ENCODE measurements at places on chromosomes 5 and 9.
A peak's percentile ranks its signal among the peaks of the same experiment; 100 is the strongest.

GRCh38 chr5:142929587-142929986, 159.4 kb downstream of the ARHGAP26 start:
- DNase-seq = no peak

DNA sequence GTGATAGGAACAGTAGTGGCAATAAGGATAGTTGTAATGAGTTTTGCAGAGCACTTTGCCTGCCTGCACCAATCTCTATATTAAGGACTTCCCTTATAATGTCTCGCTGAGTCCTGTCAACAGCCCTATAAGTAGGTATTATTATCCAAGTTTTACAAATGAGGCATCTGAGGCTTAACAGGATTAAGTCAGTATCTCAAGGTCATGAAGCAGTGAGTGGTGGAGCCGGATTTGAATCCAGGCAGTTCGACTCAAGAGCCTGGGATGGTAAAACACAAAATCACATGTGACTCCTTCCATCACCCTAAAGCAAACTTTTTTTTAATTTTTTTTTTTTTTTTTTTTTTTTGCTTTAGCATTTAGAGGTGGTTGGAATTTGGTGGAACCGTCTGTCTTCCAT, 59.0 kb upstream of the RARS1 start:
- DNase-seq = no peak

GRCh38 chr5:158287643-158288271, 428.8 kb upstream of the CLINT1 start:
- DNase-seq = no peak

DNA sequence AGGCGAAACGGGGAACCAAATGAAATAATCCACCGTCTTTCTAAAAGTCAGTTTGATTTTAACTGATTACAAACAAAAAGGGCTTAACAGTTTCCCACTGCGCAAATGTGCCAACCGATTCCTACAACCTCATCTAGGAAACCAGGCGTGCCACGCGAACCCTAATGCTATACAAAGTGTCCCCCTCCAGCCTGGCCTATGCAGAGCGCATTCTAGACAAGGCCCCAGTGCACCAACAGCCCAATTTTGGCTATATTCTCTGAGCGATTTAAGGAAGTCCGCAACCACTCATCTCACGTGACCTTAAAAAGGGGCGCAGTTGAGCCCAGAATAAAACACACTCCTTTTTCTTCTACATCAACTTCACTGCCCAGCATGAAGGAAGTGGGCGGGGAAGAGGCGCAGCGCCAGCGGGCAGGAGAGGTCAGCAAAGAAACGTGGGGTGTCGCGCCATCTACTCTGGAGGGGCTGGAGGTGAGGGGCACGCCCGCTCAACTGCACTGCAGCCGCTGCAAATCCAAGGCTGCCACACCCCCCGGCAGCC, 779 bp downstream of the FAM13B start:
- peak; percentile 89 for DNase-seq

DNA sequence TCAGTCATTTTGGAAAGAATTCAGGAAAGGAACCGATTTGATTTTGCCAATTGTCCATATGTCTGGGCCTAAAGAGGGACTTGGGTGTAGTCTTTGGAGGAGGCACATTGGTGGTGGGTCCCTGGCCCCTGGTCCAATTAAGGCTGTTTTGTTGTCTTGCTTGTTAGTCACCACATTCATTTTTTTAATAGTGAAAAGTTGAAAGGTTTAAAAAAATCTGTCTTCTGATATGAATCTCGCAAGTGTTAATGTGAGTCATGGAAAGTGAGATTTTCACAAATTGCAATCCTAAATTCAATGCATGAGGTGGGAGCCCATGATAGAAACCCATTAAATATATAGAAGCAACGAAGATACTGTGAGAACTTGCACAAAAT, 165.9 kb upstream of the OTULINL start:
- no peak for DNase-seq

GRCh38 chr9:89368978-89369377, 50.7 kb downstream of the SECISBP2 start:
- no peak for DNase-seq

DNA sequence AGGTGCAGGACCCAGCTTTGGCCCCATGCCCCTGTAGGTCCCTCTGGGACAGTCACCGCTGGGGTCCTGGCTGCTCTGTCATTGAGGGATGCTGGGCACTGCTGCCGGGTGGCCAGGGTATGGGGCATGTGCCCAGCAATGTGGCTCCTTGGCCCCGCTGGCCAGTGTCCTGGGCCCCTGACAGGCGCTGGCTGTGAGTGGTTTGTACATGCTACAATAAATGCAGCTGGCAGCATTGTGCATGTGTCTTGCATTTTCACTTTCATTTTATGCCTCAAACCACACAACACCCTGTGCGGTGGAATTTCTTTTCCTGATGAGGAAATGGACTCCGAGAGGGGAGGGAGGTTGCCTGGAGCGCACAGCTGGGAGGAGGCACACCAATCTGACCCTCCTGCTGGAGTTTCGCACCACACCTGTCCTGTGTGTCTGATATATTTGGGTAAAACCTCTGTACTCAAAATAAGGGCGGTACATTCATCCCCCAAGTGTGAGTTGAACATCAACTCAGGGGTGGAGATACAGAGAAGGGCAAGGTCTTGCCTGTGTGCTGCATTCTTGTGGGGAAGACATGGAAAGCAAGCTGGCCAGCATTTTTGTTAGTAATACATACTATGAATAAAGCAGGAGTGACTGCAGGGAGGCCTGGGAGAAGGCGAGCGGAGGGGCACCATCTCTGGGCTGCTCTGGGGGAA, 11.7 kb downstream of the TSPAN17 start:
- no peak for DNase-seq

GRCh38 chr5:150485693-150486401, 22.1 kb upstream of the NDST1 start:
- DNase-seq = peak; percentile 89

- DNase-seq = peak; percentile 55
These were observed 106.9 kb downstream of the ROR2 start for GRCh38 chr9:91843093-91843492.

DNA sequence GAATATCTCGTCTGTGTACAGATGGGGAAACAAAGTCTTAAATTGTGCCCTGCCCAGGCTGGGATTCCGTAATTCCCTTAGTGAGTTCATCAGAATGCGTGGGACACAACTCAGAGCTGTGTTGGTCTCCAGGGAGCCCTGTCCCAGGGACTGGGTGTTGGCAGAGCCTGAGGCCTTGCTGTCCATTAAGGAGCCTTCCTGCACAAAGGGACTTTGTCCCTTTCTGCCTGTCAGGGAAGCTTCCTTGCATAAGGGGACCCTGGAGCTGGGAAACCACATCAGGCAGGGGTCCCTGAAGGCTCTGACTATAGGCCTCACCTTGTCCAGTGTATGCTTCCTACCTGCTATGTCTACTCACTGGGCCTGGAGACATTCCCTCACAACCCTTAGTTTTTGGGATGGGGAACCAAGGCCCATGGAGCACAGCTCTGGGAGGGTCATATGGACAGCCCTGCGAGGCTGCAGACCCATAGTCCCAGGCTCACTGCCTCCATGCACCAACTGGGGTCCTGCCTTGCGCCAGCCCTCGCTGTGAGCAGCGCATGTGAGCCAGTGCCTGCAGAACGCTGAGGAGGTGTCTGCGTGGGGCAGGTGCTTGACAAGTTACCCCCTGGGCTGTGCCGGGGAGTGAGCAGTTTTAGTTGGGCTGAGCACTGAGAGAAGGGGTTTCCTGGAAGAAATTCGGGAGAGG, 1.6 kb downstream of the CARD19 start:
- DNase-seq = peak; percentile 74

- DNase-seq = no peak
These were observed 365.1 kb upstream of the CCNH start for GRCh38 chr5:87777877-87778276.

DNA sequence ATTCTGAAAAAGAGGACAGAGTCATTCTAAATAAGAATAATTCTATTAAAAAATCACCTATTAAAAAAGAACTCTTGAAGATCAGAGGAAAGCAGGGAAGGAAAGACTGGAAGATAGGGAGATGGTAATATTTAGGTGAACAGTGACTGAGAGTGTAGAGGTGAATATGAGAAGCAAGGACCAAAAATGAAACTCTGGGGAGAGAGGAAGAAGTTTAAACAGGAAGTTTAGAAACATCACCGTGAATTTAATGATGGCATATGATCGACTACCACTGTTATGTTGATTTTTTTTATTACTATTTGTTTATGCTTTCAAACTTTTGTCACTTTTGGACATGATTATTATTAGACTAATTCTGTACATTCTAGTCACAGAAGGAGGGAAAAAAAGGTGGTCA, 1.7 kb upstream of the SPINK6 start:
- no peak for DNase-seq

DNA sequence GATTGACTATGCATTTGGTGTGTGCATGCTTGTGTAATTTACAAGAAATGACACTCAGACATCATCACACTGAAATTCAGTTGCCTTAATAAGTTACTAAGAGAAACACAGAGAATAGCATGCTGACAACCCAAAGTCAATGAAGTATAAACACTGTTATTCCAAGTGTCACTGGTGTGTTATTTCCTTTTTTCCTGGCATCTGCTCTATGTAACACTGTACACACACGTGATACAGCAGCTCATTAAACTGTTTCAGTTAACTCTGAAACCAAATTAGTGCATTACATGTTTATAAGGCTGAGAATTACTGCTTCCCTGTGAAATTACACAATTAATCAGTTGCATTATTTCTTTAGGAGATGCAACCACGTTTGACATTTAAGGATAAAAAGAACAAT, 252.7 kb downstream of the EFNA5 start:
- no peak for DNase-seq

All from posterior vena cava (tissue), 2 donors.